ENCODE measurements at places on chromosomes 16 and 17.

GRCh38 chr17:53837131-53837530 is 14.4 kb downstream of the KIF2B start:
- DNase-seq: no peak

DNA sequence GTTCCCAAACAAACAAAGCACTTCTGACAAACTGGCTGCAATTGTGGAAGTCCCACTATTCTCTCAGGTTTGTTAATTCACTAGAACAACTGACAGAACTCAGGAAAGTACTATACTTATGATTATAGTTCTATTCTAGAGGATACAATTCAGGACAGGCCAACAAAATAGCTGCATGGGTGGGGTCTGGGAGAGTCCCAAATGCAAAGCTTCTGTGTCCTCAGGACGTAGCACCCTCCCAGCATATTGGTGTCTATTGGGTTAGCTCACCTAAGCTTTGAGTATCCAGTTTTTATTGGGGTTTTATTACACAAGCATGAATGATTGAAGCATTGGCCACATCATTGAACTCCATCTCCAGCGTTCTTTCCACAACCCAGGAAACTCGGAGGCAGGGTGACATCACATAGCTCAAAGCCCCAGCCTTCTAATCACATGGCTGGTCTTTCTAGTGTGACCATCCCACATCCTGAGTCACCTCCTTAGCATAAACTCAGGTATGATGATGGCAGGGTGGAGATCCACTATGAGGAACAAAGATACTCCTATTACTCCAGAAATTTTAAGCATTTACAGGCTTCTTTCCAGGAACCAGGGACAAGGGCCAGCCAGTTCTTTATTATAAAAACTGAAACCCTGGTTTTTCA is 43.9 kb upstream of the CCNF start:
- DNase-seq: no peak

DNA sequence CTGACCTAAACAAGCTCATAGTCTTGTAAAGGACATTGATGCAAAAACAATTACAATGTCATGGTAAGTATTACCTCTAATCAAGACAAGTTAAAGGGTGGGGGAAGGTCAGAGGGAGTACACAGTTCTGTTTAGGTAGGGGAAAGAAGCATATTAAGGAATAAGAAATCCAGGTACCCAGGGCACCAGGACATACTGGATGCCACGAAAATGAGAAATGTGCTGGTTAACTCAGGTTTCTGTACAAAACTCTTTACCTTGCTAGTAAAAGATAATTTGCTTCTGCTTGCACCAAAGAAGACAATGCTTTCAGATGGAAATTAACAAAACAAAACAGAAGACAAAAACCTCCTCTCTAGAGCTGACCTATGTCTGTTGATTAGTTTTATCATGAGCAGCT is 70.7 kb upstream of the MED13 start:
- DNase-seq: no peak

- DNase-seq: no peak
Measured at GRCh38 chr16:79690159-79690558, 89.6 kb upstream of the MAF start.

- no peak for DNase-seq
Measured at GRCh38 chr17:44376124-44376523, 12.5 kb upstream of the FAM171A2 start.

- peak; percentile 72 for DNase-seq
Measured at GRCh38 chr17:75096082-75096625, 8.4 kb downstream of the SLC16A5 start.

GRCh38 chr17:82292251-82293154 is 19.0 kb upstream of the CSNK1D start:
- DNase-seq: peak; percentile 97

DNA sequence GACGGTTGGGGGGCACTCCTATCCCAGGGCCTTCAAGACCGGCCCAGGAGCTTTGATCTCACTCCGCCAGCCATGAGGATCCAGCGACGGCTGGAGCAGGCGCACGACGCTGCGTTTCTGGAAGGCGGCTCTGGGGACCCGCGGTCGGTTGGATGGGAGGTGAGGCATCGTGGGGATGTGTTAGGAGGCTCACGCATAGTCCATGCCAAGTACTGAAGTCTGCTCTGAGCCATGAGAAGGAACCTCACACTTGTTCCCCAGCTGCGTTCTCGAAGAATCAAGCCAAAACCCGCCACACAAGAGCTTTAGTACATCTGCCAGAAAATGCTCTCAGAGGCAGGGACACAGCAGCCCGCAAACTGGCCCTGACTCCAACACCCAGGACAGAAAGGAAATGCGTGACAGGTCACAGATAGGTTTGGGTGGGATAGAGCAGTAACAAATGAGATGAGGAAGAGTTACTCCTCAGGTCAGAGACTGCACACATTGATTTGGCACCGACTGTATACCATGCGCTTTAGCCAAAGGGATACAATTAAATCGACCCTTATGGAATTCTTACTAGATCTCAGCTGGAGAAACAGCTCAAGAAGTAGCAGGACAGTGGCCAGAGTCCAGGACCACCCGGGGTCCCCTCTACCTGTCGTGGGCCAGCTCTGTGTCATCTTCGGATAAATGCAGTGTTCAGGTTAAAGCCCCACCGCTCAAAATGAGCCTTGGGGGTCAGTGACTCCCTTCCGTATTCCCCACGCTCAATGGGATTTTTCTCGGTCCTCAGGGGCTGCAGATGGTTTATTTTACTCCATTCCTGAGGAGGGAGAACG is 6.7 kb upstream of the GSG1L start:
- DNase-seq: no peak

GRCh38 chr17:2399572-2400473 is 1.0 kb downstream of the MNT start:
- peak; percentile 95 for DNase-seq
